NCI-H1417 (cell line): ENCODE measurements at places on chromosomes 6 and 20.

DNA sequence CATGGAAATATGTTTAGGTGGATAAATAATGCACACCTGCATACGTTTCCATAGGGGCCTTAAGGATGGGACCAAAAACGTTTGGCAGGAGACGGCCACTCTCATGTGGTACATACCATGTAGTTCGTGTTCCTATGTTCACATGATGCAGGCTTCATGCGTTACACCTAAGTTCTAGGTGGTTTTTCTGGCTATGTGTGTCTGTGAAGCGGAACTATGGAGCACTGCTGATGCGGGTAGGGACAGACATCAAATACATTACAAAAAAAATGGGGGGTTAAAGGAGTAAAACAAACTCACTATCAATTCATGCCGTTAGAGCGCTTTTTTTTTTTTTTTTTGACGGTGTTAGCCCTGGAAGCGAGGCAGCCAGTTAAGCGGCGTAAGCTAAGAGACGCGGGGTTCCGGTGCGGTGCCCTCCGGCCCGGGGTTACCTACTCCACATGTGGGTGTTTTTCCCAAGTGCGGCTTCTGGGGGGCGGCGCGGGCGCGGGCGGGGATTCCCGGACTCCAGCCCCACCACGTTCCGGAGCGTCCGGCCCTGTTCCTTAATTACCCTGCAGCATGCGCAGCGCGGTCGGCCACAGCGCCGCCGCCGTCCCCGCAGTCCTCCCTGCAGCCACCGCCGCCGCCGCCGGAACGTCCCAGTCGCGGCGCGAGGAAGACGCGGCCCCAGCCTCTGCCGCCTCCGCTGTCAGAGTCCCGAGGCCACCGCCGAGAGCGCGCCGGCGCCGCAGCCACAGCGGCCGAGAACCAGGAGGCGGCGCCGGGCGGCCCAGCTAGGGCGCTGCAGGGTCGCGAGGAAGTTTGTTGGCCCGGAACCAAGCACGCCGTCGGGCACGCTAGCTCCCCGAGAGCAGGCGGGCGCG is 648 bp downstream of the COL19A1 start:
- DNase-seq: peak; percentile 73

- peak; percentile 97 for DNase-seq
These were observed 1.7 kb upstream of the TREM1 start for GRCh38 chr6:41288030-41288753.

DNA sequence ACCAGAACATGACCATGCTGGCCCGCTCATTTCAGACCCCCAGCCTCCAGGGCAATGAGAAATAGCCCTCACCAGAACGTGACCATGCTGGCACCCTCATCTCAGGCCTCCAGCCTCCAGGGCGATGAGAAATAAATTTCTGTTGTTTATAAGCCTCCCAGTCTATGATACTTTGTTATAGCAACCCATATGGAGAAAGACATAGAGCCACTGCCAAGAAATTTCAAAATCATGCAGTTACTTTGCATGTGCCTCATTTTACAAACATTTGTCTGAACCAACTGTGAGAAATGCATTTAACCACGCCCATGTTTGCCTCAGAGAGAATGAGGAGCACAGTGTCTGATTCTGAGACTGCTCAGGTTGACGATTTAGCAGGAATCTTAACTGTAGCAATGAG is 15.5 kb downstream of the CYP39A1 start:
- no peak for DNase-seq

DNA sequence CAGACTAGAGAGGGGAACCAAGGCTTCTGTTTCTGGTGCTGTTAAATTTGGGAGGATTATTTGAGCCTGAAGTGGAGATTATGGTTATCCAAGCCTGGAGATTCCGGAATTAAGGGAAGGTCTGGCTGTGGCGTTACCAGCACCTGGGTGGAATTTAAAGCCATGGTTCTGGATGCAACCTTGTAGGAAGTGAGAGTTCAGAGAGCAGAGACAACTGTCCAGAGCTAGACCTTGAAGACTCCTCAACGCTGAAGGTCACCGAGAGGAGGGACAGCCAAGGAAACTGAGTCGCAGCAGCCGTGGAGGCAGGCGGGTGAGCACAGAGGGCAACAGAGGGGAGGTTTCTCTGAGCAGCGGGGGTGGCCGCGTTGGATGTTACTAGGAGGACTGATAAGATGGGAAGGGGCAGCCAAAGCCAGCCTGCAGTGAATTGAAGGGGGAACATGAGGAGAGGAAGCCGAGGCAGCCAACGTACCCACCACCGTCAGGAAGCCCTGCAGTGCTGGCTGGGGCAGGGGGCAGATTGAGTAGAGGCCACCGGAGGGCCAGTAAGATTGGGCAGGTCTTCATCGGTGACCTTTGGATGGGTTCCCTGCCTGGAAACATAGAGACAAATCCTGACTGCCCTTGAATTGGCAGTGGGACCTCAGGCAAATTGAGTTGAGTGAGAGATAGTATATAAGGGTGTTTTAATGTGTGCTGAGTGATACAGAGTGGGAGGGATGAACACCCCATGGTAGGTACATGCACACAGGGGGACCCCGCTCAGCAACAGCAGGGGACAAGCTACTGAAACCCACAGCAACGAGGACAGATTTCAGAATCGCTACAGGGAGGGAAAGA is 90.3 kb downstream of the SNX5 start:
- DNase-seq: no peak

DNA sequence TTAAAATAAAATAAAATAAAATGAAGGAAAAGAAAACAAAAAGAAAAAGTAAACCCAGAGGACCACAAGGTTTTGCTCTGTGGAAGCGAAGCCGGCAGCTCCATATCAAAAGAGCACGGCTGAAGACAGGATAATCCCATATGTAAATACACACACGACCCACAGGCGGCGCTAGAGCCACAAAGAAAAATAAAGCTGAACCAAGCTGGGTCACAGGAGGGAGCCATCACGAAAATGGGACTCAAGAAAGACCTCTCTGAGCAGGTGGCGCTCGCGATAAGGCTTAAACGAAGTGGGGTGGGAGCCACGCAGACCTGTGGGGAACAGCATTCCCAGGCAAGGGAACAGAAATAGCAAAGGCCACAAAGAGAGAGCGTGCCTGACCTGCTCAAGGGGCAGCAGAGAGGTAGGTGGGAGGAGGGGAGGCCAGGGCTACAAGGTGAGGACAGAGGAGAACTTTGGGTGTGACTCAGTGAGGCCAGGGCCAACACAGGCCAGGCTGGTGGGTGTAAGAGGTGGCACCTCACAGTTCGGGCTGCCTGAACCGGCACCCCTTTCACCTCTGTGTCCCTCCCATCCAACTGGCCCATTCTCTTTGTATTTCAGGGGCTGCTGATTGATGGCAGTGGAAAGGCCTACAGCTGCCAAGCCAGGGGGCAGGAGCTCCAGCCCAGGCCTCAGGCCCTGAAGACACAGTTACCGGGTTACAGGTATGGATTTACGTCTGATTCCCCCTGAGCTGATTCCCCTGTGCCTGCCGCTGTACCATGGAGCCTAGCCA is 26.0 kb downstream of the PTGIS start:
- peak; percentile 75 for DNase-seq

- no peak for DNase-seq
These were observed 146.2 kb downstream of the FAM83B start for GRCh38 chr6:54992789-54993188.

- DNase-seq: no peak
These were observed 45.2 kb upstream of the NHSL1 start for GRCh38 chr6:138544501-138544900.

- DNase-seq: no peak
These were observed 86.2 kb upstream of the ARID1B start for GRCh38 chr6:156691018-156691417.

- DNase-seq: no peak
These were observed 1320.1 kb upstream of the GJE1 start for GRCh38 chr6:140812636-140813035.

GRCh38 chr6:166936079-166936787 is 20.1 kb downstream of the RNASET2 start:
- no peak for DNase-seq

DNA sequence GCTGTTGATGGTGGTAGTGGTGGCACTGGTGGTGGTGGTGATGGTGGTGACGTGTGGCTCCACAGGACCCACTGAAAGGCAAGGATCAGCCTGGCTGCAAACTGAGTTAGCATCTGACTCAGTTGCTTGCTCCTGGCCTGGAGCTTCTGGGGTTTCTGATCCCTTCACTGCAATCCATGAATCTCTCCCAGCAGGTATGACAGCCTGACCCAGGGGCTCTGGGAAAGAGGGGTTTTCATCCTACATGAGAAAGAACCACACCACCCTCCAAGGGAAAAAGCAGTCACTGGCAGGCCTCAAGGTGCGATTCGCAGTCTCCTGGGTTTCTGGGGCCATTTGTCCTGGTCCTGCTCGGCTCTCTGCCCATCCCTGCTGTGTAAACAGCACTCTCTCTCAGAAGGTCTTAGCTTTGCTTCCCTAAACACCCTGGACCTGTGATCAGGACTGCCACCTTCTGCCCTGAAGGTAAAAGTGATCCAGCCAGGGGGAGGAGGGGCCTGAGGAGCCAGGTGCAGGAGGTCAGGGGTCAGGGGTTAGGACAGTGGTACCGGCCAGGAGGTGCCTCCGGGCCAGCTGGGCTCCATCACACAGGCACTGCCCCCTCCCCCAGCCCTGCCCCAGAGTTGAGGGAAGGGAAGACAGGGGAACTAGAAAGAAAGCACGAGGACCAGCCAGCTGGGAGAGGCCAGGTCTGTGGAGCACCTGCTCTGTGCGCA is 152.0 kb downstream of the BMP7 start:
- no peak for DNase-seq

DNA sequence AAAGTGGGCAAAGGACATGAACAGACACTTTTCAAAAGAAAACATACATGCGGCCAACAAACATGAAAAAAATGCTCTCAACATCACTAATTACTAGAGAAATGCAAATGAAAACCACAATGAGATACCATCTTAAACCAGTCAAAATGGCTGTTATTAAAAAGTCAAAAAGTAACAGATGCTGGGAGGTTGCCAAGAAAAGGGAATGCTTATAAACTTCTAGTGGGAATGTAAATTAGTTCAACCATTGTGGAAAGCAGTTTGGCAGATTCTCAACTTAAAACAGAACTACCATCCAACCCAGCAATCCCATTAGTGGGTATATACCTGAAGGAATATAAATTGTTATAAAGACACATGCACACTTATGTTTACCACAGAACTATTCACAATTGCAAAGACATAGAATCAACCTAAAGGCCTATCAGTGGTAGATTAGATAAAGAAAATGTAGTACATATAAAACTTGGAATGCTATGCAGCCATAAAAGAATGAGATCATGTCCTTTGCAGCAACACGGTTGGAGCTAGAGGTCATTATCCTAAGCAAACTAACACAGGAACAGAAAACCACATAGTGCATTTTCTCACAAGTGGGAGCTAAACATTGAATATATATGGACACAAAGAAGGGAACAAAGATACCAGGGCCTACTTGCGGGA is 16.3 kb downstream of the CENPQ start:
- no peak for DNase-seq

DNA sequence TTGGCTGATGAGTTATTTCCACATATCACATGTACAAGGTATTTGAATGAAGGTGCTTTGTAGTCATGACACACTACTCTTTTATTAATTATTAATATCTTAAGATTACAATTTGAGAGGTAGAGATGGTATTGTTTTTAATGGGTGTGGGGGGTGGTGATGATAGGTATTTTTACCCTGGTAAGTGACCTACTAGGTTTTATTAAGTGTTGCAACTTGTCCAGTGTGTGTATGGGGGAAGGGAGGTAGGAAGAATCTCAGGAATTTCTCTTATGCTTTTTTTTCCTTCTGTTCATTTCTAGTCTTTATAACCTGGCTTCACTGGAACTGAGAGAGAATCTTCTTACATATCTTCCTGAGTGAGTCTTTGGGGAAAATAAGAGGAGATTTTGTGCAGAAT is 101.4 kb downstream of the LRRC1 start:
- no peak for DNase-seq

- DNase-seq: no peak
These were observed 209.4 kb upstream of the MCHR2 start for GRCh38 chr6:100203400-100203799.

- no peak for DNase-seq
These were observed 785.2 kb upstream of the FLRT3 start for GRCh38 chr20:15122613-15123012.

DNA sequence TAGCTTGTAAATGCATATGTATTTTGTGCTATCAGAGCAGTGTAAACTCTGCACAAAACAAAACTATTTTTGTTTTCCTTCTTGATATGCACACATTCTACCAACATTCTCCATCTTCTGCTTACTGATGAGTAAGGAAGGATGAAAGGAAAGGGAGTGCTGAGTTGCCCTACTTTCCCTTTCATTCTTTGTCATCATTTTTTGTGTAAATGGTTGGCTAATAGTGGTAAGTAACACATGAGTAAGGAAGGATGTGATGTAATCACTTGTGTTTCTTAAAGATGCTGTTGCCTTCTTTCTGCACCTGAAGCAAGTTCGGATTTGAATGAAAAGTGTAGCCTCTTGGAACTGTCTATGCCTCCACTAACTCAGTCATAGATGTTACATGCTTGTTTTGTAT is 4.6 kb upstream of the REV3L start:
- no peak for DNase-seq

DNA sequence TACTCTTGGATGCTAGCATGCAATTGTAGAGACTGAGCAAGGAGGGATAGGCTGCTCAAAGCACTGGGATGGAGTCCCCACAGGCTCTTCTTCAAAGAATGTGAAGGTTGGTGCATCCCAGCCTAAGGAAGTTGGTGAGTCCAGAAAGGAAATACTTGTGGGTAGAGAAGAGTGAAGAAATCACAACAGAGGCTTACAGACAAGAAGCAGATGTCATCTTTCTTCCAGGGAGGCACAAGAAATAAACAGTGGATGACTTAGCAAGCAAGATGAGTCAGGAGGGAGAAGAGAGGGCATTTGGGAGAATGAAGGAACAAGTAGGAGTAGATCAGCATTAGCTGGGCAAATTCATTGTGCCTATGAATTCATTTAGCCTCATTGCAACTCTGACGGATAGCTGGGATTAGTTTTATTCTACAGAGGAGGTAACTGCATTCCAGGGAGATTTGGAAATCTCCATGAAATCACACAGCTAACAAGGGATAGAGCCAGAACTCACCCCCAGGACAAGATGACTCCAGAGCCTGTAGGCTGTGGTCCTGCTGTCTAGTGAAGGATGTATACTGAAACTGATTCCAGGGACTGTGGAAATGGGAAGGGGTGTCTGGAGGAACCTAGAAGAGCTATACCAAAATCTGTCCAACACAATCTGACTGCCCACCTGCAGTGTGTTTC is 125.8 kb upstream of the SPTLC3 start:
- DNase-seq: no peak

- DNase-seq: peak; percentile 88
These were observed 76.2 kb downstream of the MAP3K4 start for GRCh38 chr6:161067749-161068148.

- no peak for DNase-seq
These were observed 43.4 kb downstream of the PTK7 start for GRCh38 chr6:43119482-43119881.

GRCh38 chr6:33589731-33590530 is 9.9 kb upstream of the BAK1 start:
- DNase-seq: peak; percentile 18

DNA sequence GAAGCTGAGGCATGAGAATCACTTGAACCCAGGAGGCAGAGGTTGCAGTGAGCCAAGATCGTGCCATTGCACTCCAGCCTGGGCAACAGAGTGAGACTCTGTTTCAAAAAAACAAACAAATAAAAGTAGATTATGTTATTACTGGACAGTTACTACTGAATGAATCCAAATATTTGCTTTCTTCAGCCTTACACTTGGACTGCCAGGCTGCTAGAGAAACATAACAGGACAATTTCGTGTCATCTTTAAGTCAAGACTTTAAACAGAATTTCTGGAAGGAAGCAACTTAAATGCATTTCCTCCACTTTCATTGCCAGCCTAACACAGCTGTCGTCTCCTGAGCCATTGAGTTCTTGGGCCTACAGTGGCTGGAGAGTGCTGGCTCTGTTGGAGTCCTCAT is 42.0 kb upstream of the PRIM2 start:
- DNase-seq: no peak

- DNase-seq: no peak
These were observed 76.0 kb downstream of the CD83 start for GRCh38 chr6:14193524-14193923.
